ENCODE measurements at places on chromosomes 11 and 22.
A peak's percentile ranks its signal among the peaks of the same experiment; 100 is the strongest.

GRCh38 chr22:46089426-46090035, 60.8 kb upstream of the PPARA start:
- no peak for DNase-seq

GRCh38 chr22:37669586-37669985, 5.8 kb upstream of the LGALS1 start:
- no peak for DNase-seq

GRCh38 chr11:61683961-61684869, 4.0 kb downstream of the DAGLA start:
- no peak for DNase-seq

DNA sequence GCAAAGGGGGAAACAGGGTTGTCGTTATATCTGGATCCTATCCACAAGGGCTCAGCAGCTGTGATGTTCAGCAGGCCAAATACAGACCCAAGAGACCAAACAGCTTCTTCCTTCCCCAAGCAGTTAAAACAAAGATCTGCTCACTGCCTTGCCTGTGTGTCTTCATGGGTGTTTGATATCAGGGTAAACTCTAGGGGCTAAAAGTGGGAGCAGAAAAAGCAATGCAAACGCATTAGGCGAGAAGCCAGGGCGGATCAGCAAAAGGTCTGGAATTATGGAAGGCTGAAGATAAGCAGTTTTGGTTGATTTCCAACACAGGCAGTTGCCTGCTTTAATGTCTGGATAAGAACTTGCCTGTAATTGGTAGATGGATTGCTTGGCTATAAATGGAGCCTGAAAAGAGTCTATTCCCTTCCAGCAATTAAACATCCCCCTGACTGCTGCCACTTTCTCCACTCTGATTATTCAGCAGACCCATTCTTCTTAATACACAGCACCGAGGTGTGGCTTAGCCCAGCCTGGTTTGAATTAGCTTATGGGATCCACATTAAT, 126.3 kb downstream of the COMMD9 start:
- DNase-seq = no peak

GRCh38 chr11:9153651-9154050, 62.3 kb upstream of the SCUBE2 start:
- no peak for DNase-seq

DNA sequence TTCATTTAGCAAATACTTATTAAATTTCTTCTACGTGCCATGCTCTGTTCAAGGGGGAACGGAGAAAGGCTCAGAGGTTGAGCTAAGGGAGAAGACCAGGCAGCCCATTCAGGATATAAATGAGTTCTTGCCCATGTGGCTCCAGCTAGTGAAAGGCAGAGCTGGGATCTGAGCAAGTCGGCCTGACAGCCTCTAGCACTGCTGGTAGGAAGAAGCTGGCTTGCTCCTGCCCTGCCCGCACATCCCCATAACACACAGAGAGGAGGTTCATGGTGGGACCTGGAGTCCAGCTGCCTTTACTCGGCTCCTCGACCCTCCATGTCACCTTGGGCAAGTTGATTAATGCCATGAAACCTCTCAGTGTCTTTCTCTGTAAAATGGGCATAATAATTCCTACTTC, 2.0 kb downstream of the SLC15A3 start:
- DNase-seq = no peak

- no peak for DNase-seq
These were observed 14.5 kb downstream of the DGCR2 start for GRCh38 chr22:19107730-19108074.

DNA sequence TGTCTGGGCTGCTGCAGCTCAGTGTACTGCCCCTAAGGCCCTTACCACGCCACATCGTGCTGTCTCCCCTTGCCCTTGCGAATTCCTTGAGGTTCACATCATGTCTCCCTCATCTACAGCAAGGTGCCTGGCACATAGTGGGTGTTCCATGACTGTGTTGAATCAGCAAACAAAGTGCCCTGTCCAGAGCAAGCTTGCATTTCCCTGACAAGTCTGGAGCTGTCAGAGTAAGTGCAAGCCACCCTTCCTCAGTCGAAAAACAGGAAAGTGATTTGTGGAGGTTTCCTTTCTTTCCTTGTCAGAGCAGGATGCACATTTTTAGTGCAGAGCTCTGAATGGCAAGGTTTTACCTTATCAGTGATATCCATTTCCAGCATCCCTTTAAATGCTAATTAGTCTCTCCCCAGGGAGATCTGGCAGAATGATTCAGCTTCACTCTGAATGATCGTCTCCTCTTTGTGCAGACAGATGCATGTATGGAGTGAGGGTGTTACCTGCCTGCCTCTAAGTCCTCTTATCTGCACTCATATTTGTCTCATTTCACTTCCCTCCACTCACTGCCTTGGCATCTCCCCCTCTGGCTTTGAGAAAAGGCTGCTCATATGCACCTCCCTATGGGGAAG, 331.2 kb downstream of the TMEM135 start:
- no peak for DNase-seq

GRCh38 chr11:60860943-60861342, 5.2 kb upstream of the PTGDR2 start:
- DNase-seq = no peak

DNA sequence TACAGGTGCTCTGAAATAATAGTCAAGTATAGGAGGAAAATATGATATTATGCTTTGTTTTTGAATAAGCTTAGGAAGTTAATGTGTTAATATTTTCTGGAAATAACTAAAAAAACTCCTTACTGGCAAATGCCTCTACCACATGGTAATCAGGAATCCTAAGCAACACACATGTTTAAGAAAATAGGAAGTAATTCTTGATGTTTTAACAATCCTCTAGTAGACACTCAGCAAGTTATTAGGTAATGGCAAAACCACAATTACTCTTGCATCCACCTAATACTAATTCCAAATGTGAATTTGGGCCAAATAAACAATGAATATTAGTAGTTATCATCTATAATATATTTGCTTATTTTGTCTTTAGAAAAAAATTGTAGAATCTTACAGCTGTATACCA, 53.6 kb downstream of the SLC35F2 start:
- no peak for DNase-seq

DNA sequence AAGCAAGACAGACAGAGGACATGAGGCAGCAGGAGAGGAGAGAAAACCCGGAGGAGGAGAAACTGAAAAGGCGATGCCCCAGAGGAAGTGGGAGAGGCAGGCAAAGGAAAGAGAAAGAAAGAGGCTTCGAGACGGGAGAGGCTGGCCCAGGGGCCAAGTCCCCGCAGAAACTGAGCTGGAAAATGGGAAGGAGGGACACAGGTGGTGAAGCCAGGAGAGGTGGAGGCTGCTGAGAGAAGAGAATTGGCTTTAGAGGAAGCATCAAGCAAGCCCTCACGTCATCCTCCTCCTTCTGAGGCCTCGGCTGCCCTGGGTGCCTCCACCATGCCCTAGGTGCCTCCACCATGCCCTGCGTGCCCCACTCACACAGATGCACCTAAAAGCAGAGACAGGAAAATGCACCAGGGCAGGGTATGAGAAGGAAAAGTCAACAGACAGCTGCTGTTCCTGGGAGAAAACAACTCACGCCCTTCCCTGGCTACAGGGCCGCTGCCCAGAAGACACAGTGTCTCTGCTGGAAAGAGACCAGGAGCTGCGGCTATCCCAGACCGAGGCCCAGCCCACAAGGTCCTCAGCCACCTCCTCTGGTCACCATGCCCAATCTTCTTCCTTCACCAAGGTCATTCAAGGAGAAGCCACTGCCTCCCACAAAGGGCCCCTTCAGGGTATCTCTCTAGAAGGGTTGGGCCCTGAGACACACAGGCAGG, 14.3 kb downstream of the FXYD6 start:
- DNase-seq = no peak

DNA sequence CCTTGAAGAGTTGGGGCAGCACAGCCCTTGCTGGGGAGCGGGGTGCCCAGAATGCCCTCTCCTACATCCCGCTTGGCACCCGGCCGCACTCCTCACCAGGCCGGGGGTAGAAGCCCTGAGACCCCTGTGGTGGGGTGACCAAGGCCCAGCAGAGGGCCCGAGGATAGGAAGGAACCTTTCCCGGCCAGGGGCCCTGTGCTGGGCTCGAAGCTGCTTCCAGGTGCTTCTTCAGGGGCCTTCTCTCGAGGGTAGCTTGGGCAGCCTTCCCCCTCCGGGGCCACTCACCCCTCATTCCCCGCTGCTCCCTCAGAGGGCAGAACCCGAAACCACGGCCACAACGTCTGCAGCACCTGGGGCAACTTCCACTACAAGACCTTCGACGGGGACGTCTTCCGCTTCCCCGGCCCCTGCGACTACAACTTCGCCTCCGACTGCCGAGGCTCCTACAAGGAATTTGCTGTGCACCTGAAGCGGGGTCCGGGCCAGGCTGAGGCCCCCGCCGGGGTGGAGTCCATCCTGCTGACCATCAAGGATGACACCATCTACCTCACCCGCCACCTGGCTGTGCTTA, 752 bp downstream of the MUC2 start:
- no peak for DNase-seq

GRCh38 chr22:43451371-43452050, 39.7 kb downstream of the MPPED1 start:
- DNase-seq = no peak

DNA sequence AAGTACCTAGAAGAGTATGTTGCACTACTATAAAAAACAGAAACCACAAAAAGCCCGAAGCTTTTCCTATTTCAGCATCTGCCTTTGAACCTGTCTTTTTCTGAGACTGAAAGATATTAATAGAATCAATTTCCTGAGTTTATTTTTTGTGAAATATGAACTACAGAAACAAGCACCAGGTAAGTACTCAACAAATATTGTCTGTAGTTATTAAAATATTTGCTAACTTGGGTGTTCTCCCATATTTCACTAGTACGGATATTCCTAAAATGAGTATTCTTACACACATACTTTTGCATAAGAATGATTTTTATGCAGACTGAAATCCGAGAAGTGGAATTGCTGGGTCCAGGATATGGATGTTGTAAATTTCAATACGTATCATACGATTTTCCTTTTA, 188.0 kb downstream of the OR4C45 start:
- DNase-seq = no peak

DNA sequence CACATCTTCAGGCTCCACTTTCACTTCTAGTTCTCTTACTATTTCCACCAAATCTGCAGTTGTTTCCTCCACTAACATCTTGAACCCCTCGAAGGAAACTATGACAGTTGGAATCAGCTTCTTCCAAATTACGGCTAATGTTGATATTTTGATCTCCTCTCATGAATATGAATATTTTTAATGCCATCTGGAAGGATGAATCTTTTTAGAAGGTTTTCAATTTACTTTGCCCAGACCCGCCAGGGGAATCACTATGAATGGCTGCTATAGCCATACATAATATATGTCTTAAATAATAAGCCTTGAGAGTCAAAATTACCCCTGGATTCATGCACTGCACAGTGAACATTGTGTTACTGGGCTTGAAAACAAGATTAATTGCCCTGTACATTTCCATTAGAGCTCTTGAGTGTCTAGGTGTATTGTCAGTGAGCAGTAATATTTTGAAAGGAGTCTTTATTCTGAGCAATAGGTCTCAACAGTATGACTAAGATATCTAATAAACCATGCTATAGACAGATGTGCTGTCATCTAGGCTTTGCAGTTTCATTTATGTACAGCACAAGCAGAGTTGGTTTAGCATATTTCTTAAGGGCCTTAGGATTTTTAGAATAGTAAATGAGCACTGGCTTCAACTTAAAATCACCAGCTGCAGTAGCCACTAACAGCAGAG, 48.3 kb upstream of the LRRC55 start:
- no peak for DNase-seq

DNA sequence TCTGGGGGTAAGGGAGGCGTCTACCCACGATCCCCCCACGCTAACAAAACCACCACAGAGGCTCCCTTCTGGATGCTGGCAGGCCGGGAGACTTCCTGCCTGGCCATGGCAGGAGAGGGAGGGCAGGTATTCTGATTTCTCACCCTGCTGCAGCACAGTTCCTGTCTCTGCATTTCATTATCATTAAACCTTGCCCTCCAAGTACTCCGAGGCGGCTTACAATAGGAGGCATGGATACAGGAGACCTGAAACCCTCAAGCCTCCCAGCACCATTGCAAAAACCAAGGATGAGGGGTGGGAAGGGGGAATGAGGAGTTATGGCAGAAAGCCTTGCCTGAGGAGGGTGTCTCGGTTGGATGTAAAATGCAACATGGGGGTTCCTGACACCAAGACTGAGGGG, 44.1 kb upstream of the MN1 start:
- DNase-seq = no peak

DNA sequence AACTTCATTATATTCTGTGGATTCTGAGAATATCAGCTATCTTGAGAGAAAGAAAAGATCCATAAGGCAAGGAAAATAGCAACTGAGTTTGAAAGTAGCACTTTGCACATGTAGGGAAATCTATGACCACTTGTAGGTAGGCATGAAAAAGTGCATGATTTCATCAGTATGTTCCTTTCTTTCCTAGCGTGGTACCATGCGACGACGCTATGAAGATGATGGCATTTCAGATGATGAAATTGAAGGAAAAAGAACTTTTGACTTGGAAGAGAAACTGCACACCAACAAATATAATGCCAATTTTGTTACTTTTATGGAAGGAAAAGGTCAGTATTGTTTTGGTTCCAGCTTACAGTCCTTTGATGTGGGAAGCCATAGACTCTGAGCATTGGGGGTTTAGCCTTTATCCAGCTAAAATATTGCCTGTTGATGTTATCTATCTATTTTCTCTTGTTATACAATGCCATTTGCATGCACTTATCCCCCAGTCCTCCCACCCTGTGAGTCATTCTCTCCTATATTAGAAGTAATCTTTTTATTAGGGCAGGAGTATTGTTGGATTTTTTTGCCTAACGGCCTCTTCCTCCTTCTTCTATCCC, 60.9 kb downstream of the KDM2A start:
- no peak for DNase-seq

DNA sequence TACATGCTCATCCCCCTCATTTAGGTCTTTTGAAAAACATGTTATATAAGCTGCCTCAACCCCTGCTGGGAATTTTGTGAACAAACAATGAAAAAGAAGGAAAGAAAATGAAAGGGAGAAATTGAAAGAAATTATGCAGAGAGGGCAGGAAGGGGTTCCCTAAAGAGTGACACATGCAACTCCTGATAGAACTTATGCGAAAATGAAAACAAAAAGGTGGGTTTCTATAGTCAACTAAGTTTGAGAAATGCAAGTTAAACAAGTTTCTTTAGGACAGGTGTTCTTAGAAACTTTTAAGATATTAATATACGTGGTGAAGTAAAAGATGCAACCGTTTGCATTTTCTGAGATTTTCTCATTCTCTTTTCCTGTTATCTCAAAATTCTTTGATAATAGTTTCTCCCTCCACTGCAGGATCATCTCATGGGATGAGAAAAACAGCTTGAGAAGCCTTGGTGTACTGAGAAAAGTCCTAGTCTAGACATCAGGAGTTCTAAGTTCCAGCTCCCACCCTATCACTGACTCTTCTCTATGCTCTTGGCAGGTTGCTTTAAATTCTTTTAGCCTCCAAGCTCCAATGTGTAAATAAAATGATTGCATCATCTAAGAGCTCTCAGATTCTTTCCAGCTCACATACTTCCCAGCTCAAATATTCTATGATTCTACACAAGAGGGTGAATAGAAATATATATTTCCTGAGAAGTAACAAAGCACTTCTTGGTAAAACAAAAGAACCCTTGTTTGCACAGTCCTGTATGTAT, 109.2 kb downstream of the FAM76B start:
- DNase-seq = peak; percentile 63

DNA sequence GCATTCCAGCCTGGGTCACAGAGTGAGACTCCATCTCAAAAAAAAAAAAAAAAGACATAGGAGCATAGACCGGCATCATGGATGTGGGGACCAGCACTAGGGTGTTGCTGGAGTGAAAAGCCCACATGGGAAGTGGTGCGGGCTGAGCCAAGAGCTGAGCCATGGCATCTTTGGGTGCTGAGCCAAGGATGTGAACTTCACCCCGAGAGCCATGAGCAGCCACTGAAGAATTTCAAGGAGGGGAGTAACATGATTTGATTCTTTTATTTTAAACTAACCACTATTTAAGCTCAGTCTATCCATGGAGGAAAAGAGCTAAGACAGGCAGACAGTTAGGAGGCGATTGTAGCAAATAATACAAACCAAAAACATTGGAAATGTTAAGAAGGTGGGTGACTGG, 57.4 kb downstream of the AHNAK start:
- peak; percentile 23 for DNase-seq
